ENCODE measurements at places on chromosomes 5 and 9.

GRCh38 chr5:172534229-172535107, 80.1 kb upstream of the SH3PXD2B start:
- DNase-seq: no peak

- DNase-seq: no peak
These were observed 397.5 kb downstream of the HTR1A start for GRCh38 chr5:63564789-63565188.

- no peak for DNase-seq
These were observed 50.8 kb downstream of the MRPL36 start for GRCh38 chr5:1748845-1749244.

DNA sequence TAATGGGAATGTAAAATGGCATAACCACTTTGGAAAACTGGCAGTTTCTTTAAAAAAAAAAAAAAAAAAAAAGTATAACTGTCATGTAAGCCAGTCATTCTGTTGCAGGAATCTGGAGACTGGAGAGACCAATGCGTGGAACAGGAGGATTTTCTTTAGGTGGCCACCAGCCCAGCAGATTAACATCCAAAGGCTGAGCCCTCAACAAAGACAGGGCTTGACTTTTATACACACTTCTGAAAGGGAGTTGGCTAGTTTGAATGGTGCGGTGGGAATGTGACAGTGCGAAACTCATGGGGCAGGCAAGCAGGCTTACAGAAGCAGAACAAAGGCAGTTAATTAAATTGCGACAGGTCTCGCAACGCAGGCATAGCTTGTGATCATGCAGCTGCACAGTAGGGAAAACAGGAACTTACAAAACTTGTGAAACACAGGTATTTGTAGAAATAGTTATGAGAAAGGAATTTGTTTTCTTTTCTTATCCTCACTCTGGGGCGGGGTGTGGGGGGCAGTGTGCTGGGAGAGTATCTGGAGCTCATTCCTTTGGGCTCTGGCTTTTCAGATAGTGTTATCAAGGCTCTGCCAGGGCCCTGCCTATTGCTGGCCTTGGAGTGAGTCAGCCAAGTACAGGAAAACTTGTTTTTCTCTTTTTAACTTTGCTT, 12.0 kb downstream of the UIMC1 start:
- no peak for DNase-seq

DNA sequence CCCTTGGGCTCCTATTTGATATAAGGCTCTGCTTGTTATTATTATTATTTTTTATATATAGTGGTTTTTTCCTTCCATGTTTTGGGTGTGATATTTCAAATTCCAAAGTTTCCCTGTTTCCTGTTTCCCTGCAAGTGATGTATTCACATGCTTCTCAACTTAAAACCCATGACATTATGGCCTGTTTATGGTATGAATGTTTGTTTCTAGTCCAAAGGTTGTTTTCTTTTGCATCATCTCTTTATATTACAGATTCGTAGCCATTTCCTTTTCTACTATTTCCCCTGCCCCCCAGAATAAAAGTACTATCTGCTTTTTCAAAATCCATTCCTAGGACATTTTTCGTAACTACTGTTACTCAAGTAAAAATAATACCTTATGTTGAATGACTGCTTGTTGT, 7.5 kb downstream of the SEMA6A start:
- no peak for DNase-seq

DNA sequence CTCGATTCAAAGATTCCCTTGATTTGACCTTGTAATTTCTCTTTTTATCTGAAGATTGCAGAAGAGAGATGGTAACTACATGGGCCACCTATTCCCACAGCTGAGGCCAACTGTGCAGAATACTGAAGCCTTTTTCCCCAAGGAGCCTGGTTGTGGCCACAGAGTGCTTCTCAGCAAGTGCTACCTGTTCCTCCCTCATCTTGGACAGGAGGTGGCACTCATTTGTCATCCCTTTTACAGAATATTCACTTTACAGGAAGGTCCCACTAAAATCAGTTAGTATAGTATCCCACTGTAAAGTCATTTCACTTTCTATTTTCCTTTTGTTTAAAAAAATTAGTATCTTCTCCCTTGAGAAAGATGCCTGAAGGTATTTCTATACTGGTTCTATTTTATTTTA, 346.4 kb downstream of the ARL15 start:
- DNase-seq: peak; percentile 1

DNA sequence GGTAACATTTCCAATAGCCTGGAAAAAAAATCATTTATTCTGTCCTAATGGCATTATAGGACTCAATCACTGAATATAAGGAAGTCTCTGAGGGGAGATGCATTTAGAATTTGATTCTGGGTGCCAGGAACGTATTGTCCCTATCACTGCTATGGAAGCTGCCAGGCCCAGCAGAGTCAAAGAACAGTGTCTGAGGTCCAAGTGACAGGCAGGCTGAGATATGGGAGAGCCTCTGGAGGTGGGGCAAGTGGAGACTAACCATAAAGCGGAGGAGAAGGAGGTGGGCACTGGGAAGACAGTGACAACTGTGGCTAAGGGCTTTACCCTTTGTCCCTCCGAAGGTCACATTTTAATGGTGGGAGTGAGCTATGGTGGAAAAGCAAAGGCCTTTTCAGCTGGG, 505.5 kb downstream of the CTNND2 start:
- no peak for DNase-seq

DNA sequence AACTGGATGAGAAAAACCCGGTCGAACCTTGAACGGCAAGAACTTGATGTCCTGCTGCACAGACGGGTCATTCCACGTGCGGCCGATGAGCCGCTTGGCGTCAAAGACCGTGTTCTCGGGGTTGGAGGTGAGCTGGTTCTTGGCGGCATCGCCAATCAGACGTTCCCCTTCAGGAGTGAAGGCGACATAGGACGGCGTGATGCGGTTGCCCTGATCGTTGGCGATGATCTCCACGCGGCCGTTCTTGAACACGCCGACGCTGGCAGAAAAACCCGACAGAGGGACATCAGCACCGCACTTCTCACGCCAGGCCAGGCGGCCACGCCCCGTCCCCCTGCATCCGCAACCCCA, 519 bp downstream of the HSPA5 start:
- peak; percentile 37 for DNase-seq

DNA sequence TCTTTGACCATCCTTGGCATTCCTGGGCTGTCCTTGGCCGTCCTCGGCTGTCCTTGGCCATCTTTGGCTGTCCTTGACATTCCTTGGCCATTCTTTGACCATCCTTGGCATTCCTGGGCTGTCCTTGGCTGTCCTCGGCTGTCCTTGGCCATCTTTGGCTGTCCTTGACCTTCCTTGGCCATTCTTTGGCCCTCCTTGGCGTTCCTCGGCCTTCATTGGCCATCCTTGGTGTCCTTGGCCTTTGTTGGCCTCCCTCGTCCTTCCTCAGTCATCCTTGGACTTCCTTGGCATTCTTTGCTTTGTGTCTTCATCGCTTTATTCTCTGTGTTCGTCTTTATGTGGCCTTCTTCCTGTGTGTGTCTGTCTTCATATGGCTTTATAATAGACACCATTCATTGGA, 20.7 kb downstream of the NDUFS6 start:
- no peak for DNase-seq

All from NCI-H146 (cell line).